ENCODE measurements at places on chromosomes 7 and 10. TPM values are rescaled to one million over a fixed set of nuclear protein-coding genes. Genes with fewer than 3 reads are reported as not detected.
A peak's percentile ranks its signal among the peaks of the same experiment; 100 is the strongest.

DNA sequence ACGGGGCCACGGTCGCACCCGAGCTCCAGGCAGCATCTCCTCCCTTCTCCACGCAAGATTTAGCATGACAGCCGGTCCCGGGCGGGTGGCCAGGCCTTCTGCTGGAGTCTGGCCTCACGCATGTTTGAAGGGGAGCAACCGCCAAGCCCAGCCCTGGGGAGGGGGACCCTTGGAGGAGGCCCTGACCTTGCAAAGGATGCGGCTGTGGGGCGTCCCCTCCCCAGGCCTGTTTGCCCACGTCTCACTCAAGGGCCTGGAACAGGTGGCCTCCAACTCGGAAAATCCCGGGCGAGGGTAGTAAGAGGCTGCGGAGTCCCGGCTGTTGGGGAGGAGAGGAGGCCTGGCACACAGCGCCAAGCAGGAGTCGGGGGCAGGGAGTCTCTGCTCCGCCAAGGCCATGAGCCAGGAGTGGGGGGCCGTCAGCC is 50.6 kb upstream of the DPYSL4 start:
- no peaks in the 10 kb centered on the region for H3K27me3 ChIP-seq
- H3K4me3 ChIP-seq, result no peak overlapping the region
- H3K4me1 ChIP-seq, result no peaks in the 10 kb centered on the region
- DNase-seq, result no peak
- no peak overlapping the region for H3K27ac ChIP-seq

DNA sequence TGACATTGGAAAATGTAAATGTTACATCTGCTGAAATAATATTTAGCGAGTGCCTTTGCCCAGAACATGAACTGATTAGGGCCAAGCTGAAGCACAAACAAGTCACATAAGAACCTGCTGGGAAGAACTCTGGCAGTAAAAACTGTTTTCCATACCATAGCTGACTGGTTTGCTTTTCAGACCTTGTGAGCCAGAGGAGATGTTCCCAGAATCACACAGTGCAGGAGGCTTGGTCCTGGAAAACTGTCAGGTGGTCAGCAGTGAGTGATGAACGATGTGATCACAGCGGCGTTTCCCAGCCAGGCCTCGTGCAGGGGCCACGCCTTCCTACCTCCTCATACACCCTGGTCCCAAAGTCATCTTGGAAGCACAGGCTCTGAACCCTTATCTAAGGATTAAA is 164.2 kb upstream of the EEPD1 start:
- peaks cover 16% of the 10 kb centered on the region for H3K4me1 ChIP-seq
- DNase-seq, result no peak
- H3K36me3 ChIP-seq, result no peaks in the 10 kb centered on the region

Gene CCZ1
- total RNA-seq, result 112 TPM

Gene PAX4
- total RNA-seq, result not detected

- H3K4me1 ChIP-seq, result no peaks in the 10 kb centered on the region
- DNase-seq, result no peak
- no peak overlapping the region for H3K27ac ChIP-seq
- H3K4me3 ChIP-seq, result no peak overlapping the region
- H3K27me3 ChIP-seq, result no peaks in the 10 kb centered on the region
Observed at GRCh38 chr10:76111986-76112825, 680.8 kb downstream of the LRMDA start.

Gene EBF3
- total RNA-seq, result not detected

DNA sequence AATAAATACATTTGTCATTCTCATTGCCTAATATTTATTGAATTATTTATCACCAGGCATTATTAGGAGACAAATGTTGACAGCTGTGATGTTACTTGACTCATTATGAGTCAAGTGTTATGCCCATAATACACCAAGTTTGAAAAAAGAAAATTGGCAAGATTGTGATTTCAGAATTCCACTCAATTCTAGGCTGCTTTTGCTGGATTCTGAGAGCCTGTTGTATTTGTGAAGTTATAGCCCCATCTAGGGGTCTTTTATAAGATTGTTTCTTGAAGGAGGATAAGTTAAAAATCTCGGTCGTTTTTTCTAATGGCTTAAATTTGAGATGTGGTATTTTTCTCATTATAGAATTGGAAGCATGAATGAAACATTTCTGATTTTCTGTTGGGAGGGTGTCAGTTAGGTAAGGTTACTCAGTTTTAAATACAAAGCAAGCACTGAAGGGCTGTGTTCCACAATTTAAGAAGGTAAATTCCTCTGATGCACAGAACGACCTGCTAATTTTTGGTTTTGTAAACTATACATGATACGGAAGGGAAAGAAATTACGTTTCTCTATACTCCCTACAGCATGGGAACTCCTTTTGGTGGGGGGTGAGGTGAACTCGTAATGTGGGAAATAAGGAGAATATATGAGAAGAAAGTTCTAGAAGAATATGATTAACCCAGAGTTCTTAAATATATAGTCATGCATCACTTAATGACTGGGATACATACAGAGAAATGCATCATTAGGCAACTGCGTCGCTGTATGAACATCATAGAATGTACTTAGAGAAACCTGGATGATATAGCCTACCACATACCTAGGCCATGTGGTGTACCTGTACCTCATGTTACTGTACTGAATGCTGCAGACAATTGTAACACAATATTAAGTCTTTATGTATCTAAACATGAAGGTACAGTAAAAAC is 2.6 kb downstream of the STK31 start:
- DNase-seq, result no peak
- H3K4me1 ChIP-seq, result no peaks in the 10 kb centered on the region
- H3K36me3 ChIP-seq, result no peaks in the 10 kb centered on the region
- H3K27me3 ChIP-seq, result peaks cover 2% of the 10 kb centered on the region

GRCh38 chr7:76359978-76360638 is 1.3 kb upstream of the YWHAG start:
- DNase-seq, result no peak
- H3K4me3 ChIP-seq, result peak overlapping the region; percentile 87
- H3K27ac ChIP-seq, result peak overlapping the region; percentile 92

DNA sequence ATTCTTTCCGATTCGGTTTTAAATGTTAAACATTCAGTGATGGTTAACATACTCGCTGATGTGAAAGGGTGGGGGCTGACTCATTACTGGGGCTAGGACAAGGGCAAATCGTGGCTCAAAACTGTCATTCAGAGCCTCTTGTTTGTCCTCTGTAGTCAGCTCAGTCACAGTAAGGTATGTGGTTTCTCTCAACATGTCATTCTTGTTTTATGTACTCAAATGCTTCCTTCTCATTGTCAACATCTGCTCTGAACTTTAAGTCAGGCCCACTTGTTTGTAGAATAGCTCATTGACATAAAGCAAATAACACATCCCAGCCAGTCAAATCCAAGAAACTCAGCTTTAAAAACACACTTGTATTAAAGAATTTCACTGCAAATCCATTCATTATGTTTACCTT is 7.3 kb downstream of the SLC16A9 start:
- H3K27ac ChIP-seq, result no peak overlapping the region
- H3K27me3 ChIP-seq, result peaks cover 36% of the 10 kb centered on the region
- H3K4me1 ChIP-seq, result no peaks in the 10 kb centered on the region
- no peaks in the 10 kb centered on the region for H3K36me3 ChIP-seq
- no peak for DNase-seq

Gene PRF1
- total RNA-seq, result 67.7 TPM

DNA sequence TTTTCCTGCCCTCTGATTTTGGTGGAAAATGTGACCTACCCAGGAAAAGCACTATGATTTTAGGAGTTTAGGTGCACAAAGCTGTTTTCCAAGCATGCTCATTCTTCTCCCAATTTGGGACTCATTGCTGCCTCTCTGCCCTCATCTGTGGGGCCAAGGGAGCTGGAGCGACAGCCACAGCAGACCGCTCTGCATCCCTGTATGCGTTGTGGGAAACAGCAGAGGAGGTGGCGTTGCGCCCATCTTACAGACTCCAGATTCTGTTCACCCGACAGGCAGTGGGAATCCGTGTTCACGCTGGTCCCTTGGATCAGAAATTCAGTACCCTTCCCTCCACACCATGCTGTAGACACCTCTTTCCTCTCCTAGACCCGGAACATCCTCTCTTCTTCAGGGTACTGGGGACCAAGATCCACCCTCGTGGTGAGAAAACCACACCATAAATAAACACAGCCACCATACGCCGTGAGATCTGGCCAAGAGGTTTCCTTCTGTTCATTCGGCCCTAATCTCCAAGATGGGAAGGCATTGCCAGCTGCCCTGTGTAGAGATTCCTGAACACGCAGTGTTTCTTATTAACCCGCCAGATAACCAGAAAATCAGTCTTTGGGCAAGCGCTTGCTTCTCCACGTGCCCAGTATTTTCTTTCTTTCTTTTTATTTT is 87.9 kb downstream of the CUX1 start:
- no peaks in the 10 kb centered on the region for H3K27me3 ChIP-seq
- no peak overlapping the region for H3K4me3 ChIP-seq
- H3K4me1 ChIP-seq, result peaks cover 2% of the 10 kb centered on the region
- H3K36me3 ChIP-seq, result no peaks in the 10 kb centered on the region

DNA sequence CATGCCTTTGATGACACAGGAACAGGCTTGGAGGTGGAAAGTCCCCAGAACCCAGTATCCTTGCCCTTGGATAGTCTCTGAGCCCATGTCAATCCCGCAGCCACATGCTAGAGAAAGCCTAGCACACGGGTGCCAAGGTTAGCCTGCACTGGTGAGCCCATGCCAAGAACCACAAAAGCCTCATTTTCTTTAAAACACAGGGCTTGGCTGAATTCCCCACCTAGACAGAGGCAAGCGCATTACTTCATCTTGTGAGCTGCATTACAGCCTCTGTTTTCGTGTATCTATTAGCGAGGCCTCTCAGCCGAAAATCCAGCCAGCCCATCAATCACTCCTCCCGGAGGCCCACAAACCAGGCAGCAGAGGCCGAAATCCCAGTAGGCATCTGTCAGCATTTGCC is 314.9 kb upstream of the AUTS2 start:
- H3K4me3 ChIP-seq, result no peak overlapping the region
- H3K36me3 ChIP-seq, result no peaks in the 10 kb centered on the region
- no peaks in the 10 kb centered on the region for H3K27me3 ChIP-seq
- DNase-seq, result no peak

GRCh38 chr10:112732277-112732921 is 217.6 kb upstream of the TCF7L2 start:
- H3K4me1 ChIP-seq, result no peaks in the 10 kb centered on the region
- H3K27ac ChIP-seq, result no peak overlapping the region
- H3K27me3 ChIP-seq, result no peaks in the 10 kb centered on the region
- no peak overlapping the region for H3K4me3 ChIP-seq
- H3K36me3 ChIP-seq, result no peaks in the 10 kb centered on the region
- DNase-seq, result no peak

DNA sequence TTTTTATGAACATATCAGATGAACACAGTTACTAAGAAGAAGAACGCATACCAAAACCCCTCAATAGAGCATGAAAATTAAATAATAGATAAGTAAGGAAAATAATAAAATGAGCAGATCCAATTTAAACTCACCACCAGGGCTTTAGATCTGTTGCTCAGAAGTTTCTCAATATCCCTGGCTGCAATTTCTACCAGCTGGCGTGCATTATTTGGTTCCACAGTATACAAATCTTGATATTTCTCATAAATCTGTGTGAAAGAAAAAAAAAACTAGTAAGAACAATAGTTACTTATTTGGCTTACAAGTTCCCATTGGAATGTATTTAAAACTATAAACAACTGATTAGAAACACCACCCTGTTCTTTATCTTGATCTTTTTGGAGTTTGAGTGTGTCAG is 108.6 kb downstream of the CACNA2D1 start:
- H3K27ac ChIP-seq, result no peak overlapping the region
- DNase-seq, result no peak
- H3K4me1 ChIP-seq, result no peaks in the 10 kb centered on the region
- no peaks in the 10 kb centered on the region for H3K36me3 ChIP-seq
- H3K4me3 ChIP-seq, result no peak overlapping the region

Gene ABCB1
- 1.9 TPM for total RNA-seq

DNA sequence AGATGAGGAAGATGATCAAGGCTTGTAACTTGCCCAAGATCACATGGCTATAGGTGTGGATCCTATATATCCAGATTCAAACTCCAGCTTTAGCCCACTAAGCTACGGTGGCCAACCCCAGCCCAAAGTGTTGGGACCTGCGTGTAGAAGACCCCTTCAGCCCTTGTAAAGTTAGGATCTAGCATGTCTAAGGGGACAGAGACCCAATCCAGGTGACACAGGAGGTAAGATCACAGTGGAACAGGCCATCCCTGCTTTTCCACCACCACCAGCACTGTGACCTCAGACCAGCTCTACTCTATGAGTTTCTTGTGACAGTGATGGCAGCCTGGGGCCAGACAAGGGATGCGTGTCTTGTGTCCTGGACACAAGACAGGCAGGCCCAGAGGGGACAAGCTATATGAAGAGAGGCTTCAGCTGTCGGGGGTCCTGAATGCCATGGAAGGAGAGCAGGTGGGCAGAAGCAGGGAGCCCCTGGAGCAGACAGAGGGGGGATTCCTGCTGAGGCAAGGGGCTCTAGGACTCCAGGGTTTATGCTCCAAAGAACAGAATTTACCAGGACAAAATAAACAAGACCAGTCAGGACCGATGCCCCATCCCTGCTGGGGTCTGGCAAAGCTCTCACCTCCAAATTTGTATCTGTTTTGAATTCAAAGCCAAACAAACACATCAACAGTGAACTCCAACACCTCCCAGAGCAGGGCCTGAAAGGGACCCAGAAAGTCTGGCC is 10.4 kb downstream of the GPRIN2 start:
- H3K36me3 ChIP-seq, result no peaks in the 10 kb centered on the region
- peaks cover 10% of the 10 kb centered on the region for H3K27me3 ChIP-seq
- no peak for DNase-seq
- H3K27ac ChIP-seq, result no peak overlapping the region
- H3K4me1 ChIP-seq, result no peaks in the 10 kb centered on the region

DNA sequence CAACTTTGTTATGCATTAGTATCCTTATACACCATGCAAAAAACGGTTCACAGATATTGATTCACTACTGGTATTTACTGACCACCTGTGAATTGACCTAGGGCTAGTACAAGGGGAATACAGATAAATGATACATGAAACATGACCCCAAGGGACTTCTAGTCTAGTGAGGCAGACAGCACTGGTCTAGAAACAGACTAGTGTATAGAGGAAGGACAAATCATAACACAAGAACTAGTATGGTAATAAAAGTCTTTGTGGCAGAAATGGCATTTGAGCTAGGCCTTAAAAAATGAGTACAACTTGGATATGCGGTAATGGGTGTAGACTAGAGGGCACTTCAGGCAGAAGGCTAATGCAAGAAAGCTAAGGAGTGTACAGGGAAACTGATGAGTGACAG is 86.6 kb downstream of the SLC25A13 start:
- peaks cover 36% of the 10 kb centered on the region for H3K36me3 ChIP-seq
- no peak overlapping the region for H3K27ac ChIP-seq
- no peaks in the 10 kb centered on the region for H3K27me3 ChIP-seq
- no peak for DNase-seq
- H3K4me1 ChIP-seq, result peaks cover 16% of the 10 kb centered on the region
- no peak overlapping the region for H3K4me3 ChIP-seq
